ENCODE measurements at places on chromosomes 13 and 19. TPM values are rescaled to one million over a fixed set of nuclear protein-coding genes. Genes with fewer than 3 reads are reported as not detected.
A peak's percentile ranks its signal among the peaks of the same experiment; 100 is the strongest.

- H3K27ac ChIP-seq, result no peak overlapping the region
- peaks cover under 1% of the 10 kb centered on the region for H3K27me3 ChIP-seq
- H3K4me3 ChIP-seq, result no peak overlapping the region
- peak; percentile 26 for DNase-seq
- H3K36me3 ChIP-seq, result peaks cover 1% of the 10 kb centered on the region
Observed at GRCh38 chr19:13089139-13089856, 13.4 kb downstream of the LYL1 start.

GRCh38 chr19:15199661-15200552 is 888 bp downstream of the NOTCH3 start:
- H3K4me3 ChIP-seq, result peak overlapping the region; percentile 4
- peaks cover 39% of the 10 kb centered on the region for H3K27me3 ChIP-seq
- H3K4me1 ChIP-seq, result peaks cover 12% of the 10 kb centered on the region

- no peaks in the 10 kb centered on the region for H3K36me3 ChIP-seq
- H3K27me3 ChIP-seq, result peaks cover 2% of the 10 kb centered on the region
- no peak overlapping the region for H3K27ac ChIP-seq
- DNase-seq, result no peak
- H3K4me1 ChIP-seq, result no peaks in the 10 kb centered on the region
Observed at GRCh38 chr13:91722267-91722884, 324.0 kb downstream of the GPC5 start.

DNA sequence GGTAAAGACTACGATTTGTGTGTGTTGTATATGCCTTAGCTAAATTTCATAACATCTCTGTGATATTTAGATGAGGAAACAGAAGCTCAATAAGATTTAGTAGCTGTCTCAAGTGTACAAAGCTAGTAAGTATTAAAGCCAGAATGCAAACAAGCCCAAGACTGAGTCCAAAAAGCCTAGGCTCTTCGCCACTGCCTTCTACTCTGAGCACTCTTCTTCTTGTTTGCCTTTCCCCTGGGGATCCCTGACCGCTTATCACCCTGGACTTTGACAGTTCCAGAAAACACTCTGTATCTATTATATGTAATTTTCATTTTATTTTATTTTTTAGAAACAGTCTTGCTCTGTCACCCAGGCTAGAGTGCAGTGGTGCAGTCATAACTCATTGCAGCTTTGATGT is 5.8 kb downstream of the TM9SF2 start:
- H3K36me3 ChIP-seq, result peaks cover 33% of the 10 kb centered on the region
- no peaks in the 10 kb centered on the region for H3K27me3 ChIP-seq
- peaks cover 70% of the 10 kb centered on the region for H3K4me1 ChIP-seq
- no peak for DNase-seq

The ZNF816 gene
- total RNA-seq, result 10.7 TPM

The CFAP97D2 gene
- not detected for total RNA-seq

The LILRB4 gene
- total RNA-seq, result not detected

The ZNF709 gene
- total RNA-seq, result 2.4 TPM

Data from activated naive CD4-positive, alpha-beta T cell treated with anti-CD3 and anti-CD28 coated beads for 36 hours (primary cell).